Activated CD4-positive, alpha-beta T cell treated with anti-CD3 and anti-CD28 coated beads, Interleukin-2, amount 50 U/mL, for 24 hours (primary cell): ENCODE measurements at places on chromosomes 6 and 20.

DNA sequence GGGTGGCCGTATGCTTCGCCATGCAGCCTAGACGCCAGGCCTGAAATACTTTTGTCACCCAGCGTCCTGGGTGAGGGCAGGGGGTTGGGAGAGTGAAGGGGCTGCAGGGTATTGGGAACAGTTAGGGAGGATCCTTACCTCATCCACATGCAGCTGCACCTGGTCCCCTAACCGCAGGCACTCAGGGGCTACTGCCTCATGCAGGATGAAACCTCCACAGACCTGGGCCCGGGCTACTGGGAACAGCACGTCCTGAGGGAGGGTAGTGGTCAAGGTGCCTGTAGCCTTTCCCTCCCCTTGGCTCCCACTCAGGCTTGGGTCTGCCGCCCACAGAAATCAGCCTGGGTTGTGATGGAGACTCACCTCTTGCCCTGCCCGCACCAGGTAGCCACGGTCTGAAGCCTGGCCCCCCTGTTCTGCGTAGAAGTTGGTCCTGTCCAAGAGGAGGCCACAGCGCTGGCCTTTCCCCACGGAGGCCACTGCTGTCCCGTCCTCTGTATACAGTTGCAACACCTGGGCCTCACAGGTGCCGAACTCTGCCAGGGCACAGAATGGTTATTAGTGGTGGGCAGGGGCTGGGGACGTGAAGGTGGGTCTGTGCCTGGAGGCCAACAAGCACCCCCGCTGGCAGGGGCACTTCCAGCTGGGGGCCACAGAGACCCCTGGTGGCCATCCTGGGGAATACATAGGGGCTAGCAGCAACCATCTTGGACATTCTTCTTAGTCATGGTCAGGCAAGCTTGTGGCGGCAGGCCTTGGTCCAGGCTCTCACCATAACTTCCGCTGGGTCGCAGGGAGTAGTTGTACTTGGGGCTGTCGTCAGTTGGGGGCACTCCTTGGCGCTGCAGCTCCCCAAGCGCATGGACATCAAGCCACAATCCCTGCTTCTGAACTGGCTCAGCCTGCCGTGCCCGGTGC lies 8.6 kb downstream of the AARS2 start:
- peak; percentile 12 for DNase-seq

DNA sequence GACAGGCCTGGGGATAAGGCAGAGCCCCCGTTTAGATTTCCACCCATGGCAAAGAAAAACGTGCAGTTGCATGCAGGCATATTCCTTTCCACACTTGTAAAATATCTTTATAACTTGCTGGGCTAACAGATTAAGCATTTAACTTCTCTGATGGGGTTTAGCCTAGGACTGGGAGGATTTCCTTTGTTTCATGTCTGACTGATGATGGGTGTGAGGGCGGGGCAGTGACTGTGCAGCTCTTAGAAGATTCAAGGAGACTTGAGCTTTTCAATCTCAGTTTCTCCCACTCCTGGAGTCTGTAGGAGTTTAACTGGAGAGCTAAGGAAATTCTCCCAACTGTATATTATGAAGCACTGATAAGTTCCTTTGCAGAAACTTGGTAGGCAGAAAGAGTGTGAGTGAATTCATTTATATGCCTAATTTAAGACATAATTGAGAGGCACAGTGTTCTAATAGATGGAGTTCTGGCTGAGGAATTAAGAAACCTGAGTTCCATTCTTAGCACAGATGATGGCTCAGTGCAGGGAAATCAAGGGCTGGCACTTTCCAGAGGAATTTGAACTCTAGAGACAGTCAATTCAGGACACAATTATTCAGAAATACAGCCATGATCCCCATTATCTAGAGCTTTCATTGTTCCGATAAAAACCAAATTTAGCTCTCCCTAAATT lies 214.6 kb upstream of the CNR1 start:
- no peak for DNase-seq

DNA sequence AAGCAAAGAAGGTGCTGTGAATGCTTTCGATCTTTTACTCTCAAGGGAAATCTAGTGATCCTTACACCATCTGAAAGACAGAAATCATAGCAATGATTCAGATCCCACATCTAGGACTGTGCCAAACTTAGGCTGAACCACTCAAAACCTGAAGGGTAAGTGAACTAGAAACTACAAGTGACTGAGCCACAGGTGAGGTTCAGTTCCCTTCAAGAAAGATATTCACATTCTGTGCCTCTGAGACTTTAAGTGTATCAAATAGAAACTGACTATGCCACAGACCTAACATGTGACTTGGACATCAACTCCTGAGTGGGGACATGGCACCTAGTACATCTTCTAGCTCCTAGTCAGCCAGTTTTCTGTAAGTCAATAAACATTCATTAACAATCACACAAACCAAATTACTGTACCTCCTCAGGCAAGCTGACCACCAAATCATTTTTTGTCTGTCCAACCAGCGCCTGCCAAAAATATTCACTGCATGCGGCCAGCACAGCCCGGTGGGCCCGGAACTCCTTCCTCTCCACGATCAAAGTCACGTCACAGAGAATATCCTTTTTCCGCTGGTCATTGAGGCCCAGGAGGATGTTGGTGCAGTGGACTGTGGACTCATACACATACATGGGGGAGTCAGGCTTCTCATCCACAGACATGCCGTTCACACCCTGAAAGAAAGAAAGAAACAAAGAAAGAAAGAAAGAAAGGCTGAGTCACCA lies 114.1 kb downstream of the GJA10 start:
- no peak for DNase-seq

DNA sequence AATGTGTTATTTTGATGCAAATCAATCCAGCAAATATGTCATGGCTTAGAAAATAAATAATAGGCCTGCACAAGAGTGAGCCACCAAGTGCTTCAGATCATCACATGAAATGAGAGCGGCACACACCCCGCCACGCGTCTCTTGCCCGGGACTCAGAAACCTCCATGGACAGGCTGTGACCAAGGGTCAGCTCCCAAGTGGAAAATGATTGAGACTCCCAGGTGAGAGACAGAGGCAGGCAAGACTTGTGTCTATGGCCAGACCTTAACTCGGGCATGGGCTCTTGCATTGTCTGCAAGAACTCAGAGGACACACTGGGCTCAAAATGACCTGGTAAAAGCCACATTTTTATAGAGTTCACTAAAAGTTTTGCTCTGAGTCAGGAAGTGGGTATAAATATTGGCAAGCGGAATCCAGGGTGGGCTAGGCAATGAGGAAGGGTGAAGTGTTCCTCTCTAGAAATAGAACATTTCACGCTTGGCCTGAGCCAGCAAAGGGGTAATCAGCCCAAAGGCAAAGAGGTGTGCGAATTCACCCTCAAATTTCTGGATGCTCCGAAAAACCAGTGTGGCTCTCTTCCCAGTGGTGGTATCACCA lies 30.7 kb upstream of the RIN2 start:
- DNase-seq: no peak

DNA sequence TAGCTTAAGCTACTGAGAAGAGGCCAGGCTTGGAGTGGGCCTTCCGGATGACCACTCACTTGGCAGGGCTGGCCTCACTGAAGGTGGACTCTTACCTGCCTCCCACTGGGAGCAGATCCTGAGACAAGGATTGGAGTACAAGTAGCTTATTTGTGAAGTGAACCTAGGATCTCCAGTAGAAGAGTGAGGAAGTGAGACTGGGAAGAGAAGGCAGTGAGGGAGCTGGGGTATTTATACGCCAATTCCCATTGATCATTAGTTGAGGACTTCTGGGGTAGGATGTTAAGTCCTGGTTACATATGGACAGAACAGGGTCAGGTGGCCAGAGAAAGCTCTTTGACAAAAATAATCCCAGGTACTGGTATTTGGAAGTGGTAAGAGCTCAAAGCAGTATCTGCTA lies 32.3 kb upstream of the RNF24 start:
- no peak for DNase-seq

DNA sequence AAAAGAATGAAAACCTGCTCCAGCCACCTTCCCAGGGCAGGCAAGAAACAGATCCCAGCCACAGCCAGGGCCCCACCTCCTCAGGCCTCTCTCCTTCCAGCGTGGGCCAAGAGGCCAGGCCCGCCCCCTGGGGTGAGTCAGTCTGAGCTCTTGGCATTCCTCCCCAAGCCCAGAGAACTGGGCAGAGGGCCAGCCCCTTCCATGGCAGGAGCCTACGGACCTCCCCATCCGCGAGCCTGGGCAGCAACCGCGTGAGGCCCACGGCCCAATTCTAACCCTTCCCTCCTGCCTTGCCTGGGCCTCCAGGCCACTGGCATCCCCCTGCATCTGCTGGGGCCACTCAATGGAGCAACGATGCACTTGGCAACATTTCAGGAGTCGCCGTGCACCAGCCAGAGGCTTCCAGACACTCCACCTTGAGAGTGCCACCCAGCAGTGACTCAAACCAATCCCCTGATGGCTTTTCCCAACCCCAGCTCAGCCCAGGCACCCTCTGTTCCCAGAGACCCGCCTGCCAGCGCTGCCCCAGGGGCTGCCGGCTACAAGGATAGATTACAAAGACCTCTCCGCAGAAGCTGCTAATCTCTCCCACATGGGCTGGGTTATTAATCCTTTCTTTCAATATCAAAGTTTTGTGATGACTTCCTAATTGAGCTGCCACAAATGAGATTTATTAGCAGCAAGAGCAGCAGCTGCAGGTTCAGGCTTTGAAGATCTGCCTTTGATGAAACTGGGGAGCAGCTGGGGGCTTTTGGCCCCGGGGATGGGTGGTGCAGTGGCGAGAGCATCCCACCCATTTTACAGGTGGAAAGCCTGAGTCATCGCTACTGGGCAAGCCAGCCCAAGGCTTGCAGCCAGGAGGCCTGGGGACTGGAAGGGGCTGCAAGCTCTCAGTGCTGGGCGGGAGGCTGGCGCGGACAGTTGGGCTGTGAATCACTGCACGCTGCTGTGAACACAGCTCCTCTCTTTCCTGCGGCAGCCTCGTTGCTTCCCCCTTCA lies 85.7 kb downstream of the NFATC2 start:
- DNase-seq: no peak

DNA sequence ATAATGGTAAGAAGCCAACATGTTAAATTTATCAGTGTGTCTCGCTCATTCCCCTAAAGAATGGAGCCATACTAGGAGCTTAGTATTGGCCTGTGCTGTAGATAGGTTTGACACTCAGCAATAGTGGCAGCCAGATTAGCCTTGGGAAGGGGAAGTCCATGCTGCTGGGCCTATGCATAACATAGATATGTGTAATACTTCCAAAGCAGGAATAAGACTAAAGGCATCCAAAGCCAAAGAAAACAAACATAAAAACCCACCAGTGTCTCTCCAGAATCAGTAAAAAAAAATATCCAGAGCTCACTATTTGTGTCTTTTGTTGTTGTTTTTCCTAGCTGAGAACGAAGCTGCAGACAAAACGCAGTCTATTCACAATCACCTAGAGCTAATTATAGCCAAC lies 104.2 kb upstream of the STXBP5 start:
- no peak for DNase-seq

- no peak for DNase-seq
These were observed 12.4 kb upstream of the NPBWR2 start for GRCh38 chr20:64119681-64120341.

DNA sequence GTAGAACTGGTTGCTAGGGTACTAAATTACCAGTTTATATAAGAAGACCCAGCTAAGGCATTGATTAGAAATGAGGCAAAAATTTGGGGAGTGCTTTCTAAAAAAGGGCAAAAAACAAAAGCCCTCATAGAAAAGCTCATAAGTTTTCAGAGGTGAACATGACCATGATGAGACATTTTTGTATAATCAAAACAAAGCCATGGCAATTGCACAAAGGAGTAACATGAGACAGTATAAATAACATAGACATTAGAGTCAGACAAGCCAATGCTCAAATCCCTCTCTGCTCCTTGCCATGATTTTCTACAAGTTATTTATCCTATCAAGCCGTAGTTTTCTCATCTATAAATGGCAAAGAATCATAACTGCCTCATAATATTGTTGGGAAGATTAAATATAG lies 112.2 kb upstream of the ADTRP start:
- DNase-seq: no peak

DNA sequence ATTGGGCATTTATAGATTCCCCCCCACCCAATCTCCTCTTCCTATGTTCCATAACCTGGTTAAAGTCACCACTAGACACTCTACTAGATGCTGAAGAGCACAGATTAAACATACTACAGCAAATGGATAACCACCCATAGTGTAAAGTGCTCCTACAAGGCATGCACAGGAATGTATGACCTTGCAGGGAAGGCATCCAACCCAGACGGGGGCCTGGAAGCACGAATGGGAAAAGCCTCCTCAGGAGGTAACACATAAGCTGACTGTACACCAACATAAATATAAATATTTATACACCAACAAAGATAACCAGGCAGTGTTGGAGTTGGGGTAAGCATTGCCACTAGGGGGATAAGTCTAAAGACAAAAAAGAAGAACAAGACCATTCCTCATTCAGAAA lies 691.7 kb downstream of the GRIK2 start:
- DNase-seq: no peak

DNA sequence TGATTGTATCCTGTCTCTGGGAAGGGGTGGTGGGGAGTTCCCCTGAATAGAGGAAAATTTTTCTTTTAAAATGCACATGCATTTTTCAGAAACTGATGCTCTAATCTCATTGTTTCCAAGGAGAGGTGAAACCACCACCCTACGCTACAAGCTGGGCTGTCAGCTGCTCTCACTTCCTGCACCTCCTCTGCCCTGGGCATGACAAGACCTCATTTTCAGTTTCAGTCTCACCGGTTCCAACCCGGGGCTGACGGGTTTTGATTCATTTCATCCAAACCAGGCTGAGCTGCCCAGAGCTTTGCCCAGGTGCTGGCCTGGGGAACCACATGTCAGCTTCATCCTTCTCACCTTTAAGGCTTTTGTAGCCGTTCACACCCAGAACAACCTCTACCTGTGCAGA lies 99.7 kb downstream of the EYA2 start:
- DNase-seq: peak; percentile 58

GRCh38 chr6:30793521-30794194 lies 49.3 kb upstream of the IER3 start:
- DNase-seq: no peak

DNA sequence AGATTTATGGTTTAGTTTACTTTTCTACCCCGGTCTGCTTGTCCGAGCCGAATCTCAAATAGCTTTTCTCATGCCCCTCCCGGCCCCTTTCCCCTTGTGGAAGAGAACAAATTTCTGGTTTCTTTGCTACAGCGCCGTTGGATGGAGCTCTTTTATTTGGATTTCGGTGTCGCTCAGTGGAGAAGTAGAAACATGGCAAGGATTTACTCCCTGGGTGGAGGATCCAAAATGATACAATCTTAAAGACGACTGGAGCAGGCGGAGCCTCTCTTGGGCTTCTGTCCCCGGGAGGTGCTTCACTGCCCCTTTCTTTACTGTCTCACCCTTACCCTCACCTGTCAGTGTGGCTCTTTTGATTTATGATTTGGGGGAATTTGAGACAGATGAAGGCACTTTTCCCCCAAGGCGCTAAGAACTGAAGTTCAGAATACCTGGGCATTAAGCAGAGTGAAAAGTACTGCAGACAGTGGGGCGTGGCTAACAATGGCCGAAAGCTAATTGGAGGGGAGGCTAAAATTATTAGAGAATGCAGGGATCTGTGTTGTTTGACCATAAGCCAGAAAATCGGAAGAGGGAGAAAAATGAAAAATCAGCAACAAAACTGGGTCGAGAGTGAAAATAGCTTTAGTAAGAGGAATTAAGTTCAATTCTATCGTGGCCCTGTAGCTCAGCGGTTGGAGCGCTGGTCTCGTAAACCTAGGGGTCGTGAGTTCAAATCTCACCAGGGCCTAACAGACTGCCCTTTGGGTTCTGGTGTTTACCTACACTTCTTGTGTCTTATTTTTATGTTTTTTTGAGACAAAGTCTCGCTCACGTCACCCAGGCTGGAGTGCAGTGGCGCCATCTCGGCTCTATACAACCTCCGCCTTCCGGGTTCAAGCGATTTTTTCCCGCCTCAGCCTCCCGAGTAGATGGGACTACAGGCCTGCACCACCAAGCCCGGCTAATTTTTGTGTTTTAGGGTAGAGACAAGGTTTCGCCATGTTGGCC lies 145.1 kb upstream of the ZNF184 start:
- no peak for DNase-seq
